SHP77 (cell line): ENCODE measurements at places on chromosomes 11 and 22.

- DNase-seq: no peak
Measured at GRCh38 chr11:108620958-108621772, 27.6 kb upstream of the EXPH5 start.

DNA sequence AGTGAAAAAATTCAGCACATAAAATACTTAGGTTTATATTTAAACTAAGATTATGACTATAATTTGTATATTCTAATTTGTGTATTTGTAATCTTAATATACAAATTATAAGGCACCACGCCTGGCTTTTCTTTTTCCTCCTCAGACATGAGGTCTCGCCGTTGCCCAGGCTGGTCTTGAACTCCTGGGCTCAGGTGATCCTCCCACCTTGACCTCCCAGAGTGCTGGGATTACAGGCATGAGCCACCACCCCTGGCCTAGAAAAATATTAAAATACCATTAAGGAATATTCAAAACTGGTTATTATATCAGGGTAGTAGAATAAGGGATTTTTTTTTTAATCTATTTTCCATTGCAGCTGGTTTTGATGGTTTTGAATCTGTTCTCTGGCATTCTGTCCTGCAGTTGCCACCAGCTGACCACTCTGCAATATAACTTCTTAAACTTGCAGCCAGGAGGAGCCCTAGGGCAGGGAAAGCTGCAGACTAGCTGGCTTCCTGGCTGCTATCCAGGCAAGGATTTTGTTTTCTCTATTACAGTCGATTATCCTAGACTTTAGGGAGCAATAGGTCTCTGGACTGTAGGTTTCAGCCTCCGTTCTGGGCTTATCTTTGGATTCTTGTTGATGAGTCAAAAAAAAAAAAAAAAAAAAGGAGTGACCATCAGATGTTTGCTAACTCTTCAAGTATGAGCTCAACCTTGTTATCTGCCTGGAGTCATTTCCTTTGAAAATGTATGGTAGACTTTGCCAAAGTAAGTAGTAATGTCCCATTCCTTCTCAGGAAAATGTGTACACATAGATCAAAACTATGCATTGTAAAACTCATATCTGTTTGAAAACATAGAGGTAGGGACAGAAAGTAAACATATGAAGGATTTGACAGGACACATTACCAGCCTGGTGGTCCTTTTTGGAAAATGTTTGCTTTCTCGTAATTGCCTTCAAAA is 13.2 kb downstream of the POLA2 start:
- DNase-seq: peak; percentile 24

- DNase-seq: peak; percentile 61
Measured at GRCh38 chr11:118622376-118623268, 15.2 kb downstream of the PHLDB1 start.

DNA sequence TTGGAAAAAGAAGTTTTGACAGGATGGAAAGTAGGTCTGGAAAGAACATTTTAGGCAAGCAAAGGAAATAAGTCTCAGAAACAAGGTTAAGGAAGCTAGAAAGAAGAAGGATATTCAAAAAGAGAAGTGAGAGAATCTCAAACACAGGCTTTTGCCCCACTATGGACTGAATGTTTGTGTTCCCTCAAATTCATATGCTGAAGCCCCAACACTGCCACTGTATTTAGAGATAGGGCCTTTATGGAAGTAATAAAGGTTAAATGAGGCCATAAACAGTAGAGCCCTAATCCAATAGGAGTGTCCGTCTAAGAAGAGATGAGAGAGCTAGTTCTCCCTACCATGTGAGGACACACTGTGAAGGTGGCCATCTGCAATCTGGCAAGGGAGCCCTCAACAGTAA is 20.6 kb upstream of the RPS13 start:
- DNase-seq: no peak

DNA sequence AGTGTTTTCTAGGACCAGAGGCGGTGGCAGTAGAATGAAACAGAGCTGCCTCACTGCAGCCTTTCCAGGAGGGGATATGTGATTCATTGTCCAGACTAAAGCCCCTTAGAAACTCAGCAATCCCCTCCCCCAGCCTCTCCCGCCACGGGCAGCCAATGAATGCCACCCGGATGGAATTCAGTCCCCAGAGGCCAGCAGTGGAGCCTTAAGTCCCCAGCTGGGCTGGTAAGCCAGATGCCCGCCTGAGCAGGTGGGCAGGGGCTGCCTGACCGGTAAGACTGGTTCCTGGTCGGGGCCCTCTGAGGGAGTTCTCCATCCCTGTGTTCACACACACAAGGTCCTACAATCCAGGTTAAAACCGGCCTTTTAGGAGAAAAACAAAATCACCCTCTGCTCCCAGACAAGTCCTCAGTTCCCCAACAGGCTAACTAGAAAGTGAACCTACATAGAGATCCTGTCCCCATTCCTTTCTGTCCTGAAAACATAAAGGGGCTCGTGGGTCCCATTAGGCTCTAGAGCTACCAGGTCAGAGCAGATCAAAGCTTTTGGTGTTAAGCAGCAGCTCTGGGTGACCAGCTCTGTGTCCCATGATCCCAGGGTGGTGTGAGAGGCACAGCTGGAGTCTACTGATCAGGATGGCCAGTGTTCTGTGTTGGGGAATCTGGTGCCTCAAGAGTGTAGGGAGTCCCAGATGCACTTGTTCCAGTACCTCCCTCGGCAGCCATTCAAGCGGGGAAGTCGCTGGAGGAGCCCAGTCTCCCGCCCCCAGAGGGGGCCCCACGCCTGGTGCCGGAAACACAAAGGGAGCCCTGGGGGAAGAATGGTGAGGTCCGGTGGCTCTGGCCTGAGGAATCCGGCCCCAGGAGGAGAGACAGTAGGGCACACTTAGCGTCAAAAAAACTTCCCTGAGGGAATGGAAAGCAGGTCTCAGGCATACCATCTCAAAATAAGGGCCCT is 2.6 kb downstream of the PATZ1 start:
- no peak for DNase-seq

DNA sequence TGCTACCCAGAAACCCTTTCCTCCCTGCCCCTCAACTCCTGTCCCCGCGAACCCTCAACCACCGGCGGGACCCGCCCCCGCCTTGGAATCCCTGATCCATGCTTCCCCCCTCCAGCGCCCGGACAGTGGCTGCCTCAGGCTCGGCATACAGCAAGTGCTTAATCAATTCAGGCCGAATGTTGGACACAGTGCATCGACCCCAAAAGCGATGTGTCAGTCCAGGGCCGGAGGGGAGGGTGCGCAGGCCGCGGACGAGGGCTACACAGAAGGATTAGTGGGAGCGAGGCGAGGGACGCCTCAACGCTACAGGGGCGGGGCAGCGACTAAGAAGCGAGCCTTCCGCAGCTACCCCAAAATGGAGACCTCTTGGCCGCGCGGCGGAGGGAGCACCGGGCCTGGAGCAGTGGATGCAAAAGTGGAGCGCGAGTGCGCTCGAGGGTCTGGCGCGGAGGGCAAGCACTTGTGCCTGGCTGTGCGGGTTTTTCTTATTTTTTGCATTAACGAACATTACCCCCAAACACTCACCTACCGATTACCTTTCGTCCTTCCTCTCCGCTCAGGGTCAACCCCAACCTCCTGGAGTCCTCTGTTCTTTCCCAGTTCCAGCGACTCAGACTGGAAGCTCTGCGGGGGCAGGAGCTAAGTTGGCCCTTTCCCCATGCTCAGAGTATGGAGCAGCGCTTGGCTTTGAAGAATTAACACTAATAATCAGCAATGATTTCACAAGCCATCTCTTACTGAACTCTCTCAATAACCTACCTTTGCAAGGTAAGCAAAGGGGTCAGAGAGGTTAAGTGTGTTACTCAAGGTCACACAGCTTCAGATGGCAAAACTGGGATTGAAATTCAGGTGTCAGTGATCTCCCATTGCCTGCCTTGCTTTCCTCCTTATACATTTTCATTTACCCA is 30.0 kb upstream of the WNT11 start:
- peak; percentile 74 for DNase-seq

GRCh38 chr22:21714786-21715185 is 20.8 kb downstream of the YPEL1 start:
- DNase-seq: no peak

- DNase-seq: no peak
Measured at GRCh38 chr11:69055212-69055586, 6.5 kb downstream of the TPCN2 start.

- DNase-seq: no peak
Measured at GRCh38 chr11:2882396-2883110, 3.0 kb downstream of the CDKN1C start.

DNA sequence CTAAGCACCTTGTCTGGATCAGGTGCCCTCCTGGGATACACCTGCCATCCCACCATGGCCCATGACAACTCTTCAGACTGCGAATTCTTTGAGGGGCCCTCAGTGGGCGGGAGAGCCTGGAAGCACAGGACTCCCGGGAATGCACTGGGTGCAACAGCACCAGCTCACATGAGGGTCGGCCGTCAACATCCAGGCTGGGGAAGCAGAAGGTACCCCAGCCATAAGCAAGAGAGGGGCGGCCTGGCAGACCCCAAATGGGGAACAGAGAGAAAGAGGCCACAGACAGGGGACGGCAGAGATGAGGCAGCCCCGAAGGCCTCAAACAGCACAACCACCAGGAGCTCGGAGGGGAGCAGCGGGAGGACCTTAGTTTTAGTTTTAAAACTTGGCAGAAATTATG is 94.4 kb downstream of the PHF21B start:
- no peak for DNase-seq

GRCh38 chr11:2825261-2825888 is 60.2 kb downstream of the CDKN1C start:
- DNase-seq: no peak

GRCh38 chr11:73629907-73630306 is 16.5 kb upstream of the PLEKHB1 start:
- DNase-seq: no peak

- DNase-seq: no peak
Measured at GRCh38 chr22:35443790-35444684, 44.1 kb downstream of the MCM5 start.
